ENCODE measurements at places on chromosomes 5 and 9. TPM values are rescaled to one million over a fixed set of nuclear protein-coding genes. Genes with fewer than 3 reads are reported as not detected.

WHRN gene
- total RNA-seq, result 0.56 TPM

C5orf22 gene
- 16.3 TPM for total RNA-seq

TEX48 gene
- not detected for total RNA-seq

SLC6A7 gene
- total RNA-seq, result not detected

DDX4 gene
- not detected for total RNA-seq

NCS1 gene
- total RNA-seq, result 5.0 TPM

DMAC1 gene
- 130 TPM for total RNA-seq

CMBL gene
- total RNA-seq, result 50.0 TPM

SPAG8 gene
- 1.8 TPM for total RNA-seq

LCN1 gene
- not detected for total RNA-seq

- no peak for DNase-seq
These were observed 549.1 kb upstream of the CCNG1 start for GRCh38 chr5:162888268-162888667.

- no peak for DNase-seq
These were observed 18.7 kb upstream of the OR13D1 start for GRCh38 chr9:104675611-104676010.

- DNase-seq, result no peak
These were observed 79.8 kb downstream of the XRCC4 start for GRCh38 chr5:83157163-83157562.

DNA sequence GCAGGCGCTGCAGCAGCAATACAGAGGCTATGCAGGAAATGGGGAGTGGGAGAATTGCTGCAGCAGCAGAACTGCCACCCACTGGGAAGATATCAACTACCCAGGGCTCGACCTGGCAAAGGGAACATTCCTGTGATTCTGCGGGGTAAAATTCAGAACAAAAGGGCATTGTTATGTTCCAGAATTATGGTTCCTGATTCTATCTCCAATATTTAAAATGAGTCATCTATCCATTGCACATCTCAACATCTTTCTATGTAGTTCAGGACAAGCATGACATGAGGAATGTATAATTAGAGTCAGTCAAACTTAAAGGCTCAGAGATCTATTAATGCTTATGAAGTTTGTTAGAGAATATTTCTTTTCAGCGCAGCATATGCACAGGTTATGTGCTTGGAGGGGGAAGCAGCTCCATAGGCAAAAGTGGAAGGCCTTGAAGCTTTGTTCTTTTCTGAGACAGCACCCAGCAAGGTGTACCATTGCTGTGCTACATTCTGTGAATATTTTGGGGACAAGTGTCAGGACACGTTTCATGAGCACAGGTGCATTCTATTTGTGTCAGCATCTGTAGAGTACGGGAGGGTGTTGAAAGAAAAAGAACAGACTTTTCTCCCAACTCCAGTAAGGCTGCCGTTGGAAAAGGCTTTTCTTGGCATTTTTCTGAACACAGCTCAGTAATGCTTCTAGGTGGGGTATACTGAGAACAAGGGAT is 395.6 kb upstream of the MPDZ start:
- DNase-seq, result no peak

DNA sequence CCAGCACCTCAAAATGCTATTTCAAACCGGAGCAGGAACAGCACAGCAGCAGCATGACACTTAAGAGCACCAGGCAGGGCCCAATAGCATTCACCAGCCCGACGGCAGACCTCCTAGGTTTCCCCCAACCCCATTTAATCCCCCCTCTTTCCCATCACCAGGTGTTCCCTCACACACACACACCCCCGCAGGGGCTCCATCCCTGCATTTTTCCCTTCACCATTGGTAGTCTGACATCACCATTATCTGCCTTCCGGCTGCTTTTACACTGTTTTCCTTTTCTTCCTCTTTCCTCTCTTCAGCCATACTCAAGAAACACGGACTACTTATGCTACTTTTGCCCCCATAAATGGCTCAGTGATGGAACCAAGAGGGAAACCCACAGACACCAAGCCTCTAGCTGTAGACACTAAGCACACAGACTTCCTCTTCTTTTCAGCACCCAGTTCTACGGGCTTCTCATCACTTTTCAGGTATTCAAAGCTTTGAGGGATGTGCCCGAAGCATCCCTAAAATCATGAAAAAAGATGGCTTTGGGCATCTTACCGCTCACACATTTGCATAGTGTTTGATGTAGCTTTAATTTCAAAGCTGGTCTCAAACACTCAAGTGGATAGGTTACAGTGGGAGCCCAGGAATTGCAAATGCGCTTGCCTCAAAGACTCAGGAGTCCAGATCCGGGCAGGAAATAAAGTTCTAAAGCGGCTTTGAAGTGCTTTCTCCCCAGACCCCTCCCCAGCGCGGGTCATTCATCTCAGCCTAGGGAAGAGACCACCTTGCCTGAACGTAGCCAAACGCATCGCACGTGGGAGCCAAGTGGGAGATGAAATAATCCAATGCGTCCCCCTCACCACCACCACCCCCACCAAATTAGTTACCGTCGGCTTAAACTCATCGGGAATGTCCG is 141.5 kb downstream of the TSSK1B start:
- DNase-seq, result no peak

DNA sequence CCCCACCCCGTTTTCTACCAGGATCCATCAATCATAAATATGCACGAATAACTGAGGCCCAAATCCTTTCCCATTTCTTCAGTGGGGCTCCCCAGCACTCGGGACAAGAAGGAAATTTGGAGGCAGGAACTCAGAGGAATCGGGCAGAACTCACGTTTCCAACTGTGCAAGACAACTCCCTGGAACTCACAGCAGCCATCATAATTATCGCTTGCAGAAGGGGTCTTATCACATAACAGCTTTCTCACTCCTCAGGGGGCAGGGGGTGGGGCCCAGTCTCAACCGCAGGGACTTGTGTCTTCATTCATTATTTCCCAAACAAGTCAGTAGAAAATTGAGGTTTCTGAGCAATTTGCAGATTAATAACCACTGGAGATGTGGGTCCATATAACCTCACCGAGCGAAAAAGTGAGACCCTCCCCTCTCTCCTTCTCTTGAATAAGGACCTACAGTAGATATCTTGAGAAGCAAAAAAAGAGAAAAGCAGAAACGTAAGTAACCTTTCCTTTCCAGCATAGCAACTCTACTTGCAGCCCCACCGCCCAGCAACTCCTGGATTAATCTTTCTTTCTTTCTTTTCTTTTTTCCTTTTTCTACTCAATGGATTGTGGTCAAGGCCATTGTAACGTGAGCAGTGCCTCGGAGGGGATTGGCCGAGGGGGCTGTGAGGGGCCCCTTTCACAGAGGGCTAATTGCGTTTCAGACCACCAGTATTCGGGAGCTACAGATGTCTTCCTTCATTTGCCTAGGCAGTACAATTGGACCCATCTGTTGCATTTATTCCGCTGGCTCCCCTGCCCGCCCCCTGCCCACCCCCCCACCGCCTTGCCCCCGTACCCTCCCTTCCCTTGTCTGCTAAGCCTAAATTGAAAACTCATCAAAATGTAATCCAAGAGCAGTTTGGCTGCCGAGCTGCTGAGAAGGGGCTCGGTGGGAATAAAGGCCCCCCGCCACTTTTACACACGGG is 24.7 kb upstream of the TIFAB start:
- no peak for DNase-seq

DNA sequence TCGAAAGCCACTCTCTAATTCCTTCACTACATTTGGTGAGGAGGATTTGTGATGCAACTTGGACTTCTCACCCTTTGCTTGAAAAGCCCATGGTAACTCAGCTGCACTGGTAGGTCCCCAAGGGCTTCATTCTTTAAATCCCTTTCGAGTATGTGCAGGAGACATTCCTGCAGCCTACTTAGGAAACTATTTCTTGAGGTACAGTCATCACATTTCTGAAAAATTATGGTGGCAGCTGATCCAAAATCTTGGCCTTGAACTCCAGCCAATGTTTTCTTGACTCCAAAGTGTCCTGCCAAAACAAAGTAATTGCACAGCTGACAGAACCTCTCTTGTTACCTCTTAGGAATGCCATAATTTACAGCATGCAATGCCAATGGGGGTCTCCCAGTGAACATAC is 99.7 kb downstream of the NPR3 start:
- DNase-seq, result no peak

DNA sequence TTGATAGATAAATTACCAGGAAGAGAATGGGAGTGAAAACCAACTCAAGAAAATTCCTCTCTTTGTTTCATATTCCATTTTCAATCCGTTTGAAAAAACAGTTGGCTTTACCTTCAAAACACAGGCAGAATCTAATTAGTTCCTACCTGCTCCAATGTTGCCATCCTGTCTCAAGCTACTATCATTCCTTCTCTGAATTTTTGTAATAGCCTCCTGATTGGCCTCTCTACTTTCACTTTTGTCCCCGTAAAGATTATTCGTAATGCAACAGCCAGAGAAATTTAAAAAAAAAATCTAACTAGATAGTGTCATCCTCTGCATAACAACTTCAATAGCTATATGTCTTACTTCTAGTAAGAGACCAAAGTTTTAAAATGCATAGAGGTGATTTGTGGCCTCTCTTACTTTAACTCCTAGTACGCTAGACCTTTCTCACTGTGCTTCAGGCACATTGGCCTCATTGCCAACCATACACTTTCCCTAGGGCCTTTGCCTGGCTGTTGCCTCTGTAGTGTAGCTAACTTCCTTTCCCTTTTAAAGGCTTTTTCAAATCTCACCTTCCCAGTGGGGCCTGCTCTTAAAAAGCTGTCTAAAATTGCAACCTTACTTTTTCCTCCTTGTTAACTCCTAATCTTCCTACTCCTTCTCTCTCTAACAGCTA is 311.3 kb upstream of the GRIN3A start:
- DNase-seq, result no peak

GRCh38 chr5:91865915-91866314 is 482.8 kb upstream of the ARRDC3 start:
- no peak for DNase-seq

- no peak for DNase-seq
These were observed 23.0 kb downstream of the NREP start for GRCh38 chr5:111734013-111734412.

DNA sequence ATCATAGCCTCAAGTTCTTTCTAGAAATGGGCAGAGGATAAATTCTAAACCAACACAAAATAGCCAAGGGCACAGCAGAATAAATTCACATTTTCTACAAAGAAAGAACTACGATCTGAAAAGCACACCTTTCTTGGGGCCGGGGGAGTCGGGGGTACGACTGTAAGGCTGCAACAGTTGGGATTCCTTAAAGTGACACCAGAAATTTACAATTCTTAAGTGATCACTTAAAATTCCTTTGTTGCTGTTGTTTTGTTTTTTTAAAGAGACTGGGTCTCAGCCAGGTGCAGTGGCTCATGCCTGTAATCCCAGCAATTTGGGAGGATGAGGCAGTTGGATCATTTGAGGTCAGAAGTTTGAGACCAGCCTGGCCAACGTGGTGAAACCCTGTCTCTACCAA is 95.8 kb downstream of the CDK5RAP2 start:
- DNase-seq, result no peak

DNA sequence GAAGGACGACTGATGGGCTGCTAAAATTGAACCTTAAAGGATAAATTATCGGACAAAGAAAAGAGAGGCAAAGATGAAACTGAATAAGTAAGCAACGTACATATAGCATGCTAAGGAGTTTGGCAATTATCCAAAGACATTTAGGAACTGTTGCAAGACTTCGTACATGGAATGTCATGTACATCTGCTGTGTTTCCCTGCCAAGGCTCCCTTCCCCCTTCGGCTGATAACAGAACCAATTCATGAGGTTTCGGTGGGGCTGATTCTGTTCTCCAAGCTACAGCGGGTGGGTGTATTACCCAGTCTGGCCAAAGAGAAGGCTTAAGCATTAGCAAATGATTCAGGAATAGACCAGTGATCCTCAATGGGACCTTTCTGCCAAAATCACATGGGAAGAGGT is 190.9 kb upstream of the FREM1 start:
- no peak for DNase-seq

- DNase-seq, result no peak
These were observed 4.8 kb upstream of the TNFSF15 start for GRCh38 chr9:114810614-114811013.

- DNase-seq, result no peak
These were observed 19.4 kb upstream of the RNF130 start for GRCh38 chr5:180090769-180091546.

DNA sequence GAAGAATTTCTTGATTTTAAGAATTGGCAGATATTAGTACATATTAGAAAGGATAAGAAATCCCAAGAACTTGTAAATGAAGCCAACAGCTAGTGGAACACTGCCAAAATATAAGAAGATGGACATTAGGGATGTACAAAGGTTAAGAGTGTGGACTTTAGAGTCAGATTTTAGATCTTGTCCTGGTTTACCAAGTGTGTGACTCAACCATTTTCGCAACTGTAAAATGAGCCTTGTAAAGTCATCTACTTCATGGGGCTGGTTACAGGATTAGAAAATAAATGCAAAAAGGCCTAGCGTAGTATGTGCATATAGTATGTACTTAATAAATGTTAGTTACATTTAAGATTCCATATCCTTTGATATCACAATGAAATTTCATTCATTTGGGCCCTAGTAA is 260.0 kb downstream of the RAB3C start:
- DNase-seq, result no peak

DNA sequence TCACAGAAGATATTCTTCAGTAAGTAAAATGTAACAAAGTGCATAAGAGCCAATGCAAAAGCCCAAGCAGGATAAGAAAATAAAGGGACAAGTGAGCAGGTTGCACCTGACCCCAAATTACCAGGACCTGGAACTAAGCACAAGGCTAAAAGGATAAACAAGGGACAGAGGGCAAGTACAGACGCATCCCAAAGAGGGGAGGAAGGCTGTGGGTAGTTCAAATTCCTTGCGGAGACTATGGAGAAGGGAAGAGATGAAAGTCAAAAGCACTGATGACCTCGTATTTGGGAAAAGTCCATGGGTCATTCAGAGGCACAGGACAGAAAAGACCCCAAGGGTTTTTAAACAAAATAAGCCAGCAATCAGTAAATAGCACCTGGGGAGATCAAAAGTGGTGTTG is 11.8 kb downstream of the ELAVL2 start:
- DNase-seq, result no peak

DNA sequence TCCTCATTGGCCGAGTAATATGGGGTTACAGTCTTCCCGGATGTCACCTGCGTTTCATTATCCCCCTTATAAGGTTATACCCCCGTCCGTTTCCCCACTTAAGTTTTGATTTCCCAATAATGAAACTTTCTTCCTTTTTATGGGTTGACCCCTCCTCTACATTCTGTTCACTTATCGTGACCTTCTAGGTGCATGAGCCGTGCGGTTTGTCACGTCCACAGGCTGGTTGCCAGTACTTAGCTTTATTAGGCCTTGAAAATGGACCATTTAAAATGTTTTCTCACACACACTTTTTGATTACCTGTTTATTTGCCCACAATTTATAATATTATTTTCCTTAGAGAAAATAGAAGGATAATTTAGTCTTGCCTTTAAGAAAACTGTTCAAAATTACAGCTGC is 111.5 kb downstream of the FAM174A start:
- no peak for DNase-seq

DNA sequence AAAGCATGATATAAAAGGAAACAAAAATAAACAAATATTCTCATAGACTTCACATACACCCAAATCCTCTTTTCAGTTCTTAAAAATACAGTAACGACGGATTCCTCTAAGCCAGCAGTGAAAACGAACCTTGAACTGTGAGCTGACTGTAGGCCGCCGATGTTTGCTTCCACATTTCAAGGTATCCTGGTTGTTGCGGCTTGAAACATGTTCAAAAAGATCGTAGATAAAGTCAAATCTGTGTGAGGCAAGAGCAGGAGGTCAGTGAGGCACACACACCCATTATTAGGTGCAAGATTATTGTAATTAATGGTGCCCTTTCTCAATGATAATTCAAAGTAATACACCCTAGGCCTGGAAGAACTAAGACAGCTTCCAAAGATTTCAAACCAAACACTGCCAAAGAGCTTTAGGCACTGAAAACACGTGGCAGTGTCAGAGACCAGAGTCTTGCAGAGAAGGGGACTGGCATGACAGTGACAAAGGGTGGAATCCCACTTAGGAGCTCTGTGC is 141.2 kb upstream of the RETREG1 start:
- no peak for DNase-seq

All from Right ventricle myocardium superior (tissue), 1 donor.